ENCODE measurements at places on chromosomes 3 and 15.

DNA sequence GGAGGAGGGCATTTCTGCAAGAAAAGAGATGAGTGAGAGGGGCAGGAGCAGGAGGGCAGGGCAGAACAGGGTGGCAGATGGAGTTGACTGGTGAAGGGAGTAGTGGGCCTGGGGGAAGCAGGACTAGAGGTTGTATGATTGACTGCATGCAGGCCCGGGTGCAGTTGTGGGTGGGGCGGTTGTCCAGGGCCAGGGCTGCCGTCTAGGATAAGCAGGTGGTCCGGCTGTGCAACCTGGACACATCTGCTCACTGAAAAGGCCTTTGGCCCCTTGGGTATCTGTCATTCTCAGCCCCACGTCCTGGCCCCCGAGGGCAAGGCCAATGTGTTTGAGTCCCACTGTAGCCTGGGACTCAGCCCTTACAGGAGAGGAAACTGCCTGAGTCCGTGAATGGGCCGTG lies 25.4 kb downstream of the ALS2CL start:
- DNase-seq = no peak

- DNase-seq = no peak
Measured at GRCh38 chr3:194292331-194292730, 58.8 kb downstream of the CPN2 start.

DNA sequence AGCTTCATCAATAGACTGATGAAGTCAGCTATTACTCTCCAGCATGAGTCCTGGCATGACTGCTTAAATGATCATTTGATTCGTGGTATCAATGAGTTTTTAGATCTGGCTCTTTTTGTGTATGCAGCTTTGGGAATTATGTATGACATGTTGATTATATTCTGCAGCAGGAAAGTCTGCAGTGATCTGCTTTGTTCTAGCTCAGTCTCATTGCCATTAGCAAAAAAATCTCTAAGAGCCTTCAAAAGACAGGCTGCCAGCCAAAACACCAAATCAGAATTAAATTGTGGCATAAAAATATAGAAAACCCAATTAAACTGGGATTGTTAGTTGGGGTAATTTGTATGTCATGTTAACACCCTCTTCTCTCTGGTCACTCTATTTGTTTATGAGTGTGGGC lies 1021.0 kb upstream of the SEMA6D start:
- DNase-seq = no peak

- no peak for DNase-seq
Measured at GRCh38 chr3:177411201-177411600, 213.9 kb upstream of the TBL1XR1 start.

DNA sequence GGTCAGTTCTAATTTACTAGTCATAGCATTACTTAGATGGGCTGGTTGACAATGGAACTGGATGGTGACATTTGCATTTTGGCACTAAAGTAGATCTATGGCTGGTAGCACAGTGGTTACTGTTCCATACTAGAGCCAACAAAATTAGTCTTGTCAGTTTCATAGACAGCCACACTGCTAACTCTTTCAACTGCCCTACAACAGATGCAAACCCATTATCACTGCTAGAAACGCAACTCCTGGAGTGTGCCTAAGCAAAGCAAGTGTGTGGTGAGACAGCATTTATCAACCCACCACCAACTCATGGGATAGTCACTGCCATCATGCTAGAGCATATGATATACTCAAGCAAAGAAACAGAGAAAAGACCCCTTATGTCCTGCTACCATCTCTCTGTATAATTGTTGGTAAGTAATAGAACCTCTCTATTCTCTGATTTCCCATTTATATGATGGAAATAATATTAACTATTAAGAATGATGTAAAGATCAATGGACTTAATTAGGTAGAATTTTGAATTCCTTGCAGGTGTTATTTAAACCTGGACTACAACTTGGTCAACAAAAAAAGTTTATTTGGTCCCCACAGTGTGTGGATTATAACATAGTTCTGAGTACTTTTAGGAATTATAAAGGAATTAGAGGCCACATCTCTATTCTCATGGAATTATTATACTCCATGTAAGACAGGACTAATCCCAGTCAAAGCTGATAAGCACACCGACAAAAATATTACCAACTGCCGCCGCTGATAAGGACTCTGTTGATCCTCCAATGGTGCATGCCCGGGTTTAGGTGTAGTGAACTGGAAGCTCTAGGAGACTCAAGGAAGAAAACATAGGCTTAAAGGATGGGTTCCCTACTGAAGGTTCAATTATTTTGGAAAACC lies 19.9 kb upstream of the ABHD5 start:
- no peak for DNase-seq

GRCh38 chr3:154981201-154981600 lies 98.9 kb upstream of the MME start:
- DNase-seq = no peak

DNA sequence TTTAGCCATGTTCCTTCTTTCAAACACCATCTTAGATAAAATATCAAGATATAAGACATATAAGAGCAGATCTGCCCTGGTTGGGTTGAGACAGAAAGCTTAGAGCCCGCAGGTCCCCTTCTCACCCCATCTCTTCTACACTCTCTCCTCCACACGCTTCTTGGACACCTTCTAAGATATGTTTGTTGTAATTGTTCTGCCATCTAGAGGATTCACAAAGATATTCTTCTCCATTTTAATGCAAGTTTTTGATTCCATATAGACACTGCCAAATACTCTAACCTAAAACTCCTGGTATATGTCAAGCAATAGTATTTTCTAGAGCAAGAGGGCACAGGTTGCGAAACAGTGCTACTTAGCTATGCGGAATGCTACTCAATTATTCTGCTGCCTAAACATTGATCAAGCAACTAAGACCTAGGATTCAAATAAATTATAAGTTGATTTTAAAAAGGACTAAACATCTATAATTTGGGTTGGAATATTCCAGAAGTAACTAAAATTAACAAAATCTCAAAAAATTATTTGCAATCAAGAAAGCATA lies 6.8 kb downstream of the CHRM5 start:
- no peak for DNase-seq

GRCh38 chr3:177336873-177337450 lies 139.7 kb upstream of the TBL1XR1 start:
- DNase-seq = no peak

GRCh38 chr3:50112462-50112861 lies 23.7 kb downstream of the RBM5 start:
- DNase-seq = no peak

- no peak for DNase-seq
Measured at GRCh38 chr15:31031471-31032067, 40.1 kb upstream of the MTMR10 start.

DNA sequence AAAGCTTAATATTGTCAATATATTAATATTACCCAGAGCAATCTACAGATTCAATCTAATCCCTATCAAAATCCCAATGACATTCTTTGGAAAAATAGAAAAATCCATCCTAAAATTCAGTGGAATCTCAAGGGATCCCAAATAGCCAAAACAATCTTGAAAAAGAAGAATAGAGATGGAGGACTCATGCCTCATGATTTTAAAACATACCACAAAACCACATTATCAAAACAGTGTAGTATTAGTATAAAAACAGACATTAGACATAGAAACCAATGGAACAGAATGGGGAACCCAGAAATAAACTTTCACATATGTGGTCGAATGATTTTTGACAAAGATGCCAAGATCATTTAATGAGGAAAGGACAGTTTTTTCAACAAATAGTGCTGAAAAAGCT lies 14.6 kb downstream of the NEK4 start:
- DNase-seq = no peak

GRCh38 chr3:54163441-54163840 lies 41.1 kb downstream of the CACNA2D3 start:
- no peak for DNase-seq

GRCh38 chr3:48565591-48566400 lies 2.2 kb upstream of the UCN2 start:
- DNase-seq = no peak

- DNase-seq = no peak
Measured at GRCh38 chr3:98657457-98657856, 64.0 kb upstream of the CPOX start.

DNA sequence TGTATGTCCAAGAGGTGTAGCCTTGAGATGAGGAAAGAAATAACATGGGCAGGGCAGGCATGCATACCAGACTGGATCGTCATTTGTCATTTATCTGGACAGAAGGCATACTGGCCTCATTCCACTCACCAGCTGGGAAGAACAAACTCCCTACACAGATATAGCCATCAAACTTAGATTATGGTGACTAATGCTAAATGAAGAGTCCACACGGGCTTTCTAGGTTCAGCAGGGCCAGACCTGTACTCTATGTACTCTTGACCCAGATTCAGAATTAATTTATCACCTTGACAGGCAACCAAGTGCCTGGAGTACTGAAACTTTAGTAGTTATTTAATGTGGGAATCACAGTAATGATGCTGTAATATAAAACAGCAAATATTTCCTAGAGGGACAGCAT lies 164.3 kb upstream of the IL12A start:
- no peak for DNase-seq

GRCh38 chr3:57992452-57993213 lies 15.6 kb upstream of the FLNB start:
- DNase-seq = no peak

GRCh38 chr15:37056177-37057121 lies 43.9 kb downstream of the MEIS2 start:
- no peak for DNase-seq

- no peak for DNase-seq
Measured at GRCh38 chr15:77354063-77354462, 65.8 kb downstream of the PEAK1 start.

DNA sequence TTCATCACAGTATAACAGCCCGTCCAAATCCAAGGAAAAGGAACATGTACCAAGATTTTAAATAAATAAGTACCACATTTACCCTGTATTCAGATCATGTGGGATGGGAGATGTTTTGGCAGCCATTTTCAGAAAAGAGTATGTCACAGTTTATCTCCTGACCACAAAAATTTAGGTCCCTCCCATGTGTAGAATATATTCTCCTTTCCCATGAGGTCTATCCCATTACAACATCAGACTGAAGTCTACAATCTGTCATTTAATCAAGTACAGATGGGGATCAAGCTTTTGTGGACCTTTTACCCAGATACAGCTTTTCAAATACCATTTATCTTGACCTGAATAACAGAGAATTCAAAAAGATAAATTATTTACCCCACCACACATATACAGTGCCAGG lies 444.5 kb downstream of the PLOD2 start:
- no peak for DNase-seq

DNA sequence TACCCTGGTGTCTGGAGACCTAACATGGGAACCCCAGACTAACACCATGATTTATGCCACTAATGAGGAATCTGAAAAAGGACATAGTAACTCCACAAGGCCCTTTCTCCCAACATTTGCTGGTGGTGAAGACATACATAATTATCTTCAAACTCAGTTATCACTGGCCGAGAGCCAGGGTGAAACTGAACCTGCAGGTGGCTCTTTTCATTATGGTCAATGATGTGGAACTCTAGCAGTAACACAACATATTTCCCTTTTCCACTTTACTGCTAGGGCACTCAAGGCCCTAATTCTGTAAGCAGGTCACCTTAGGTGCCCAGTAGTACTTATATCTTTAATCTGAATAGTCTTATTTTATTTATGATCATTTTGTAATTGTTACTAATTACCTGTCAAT lies 326.4 kb upstream of the SATB1 start:
- DNase-seq = no peak

DNA sequence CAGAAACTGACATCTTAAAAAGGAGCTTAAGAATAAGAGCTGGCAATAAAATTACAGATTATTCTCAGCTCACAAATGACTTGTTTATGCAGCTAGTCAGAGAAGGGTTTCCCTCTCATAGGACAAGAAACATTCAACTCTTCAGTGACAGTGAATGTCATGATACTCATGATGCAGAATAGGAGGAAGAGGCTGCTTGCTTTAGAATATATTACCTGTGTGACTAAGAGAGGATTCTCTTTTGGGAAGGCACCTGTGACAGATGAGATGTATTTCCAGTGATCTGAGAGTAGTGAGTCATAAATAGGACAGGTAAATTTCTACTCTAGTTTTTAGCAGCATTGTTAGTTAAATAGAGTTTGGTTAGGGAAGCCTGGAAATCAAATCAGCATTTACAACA lies 39.9 kb downstream of the RASA2 start:
- DNase-seq = no peak

Measured in anterior cingulate cortex (tissue), 58 donors.